ENCODE measurements at places on chromosomes 3 and 15. TPM values are rescaled to one million over a fixed set of nuclear protein-coding genes. Genes with fewer than 3 reads are reported as not detected.

ATP13A5 gene
- total RNA-seq = not detected

FBXL2 gene
- 2.7 TPM for total RNA-seq

OR4M2 gene
- not detected for total RNA-seq

TEX55 gene
- total RNA-seq = not detected

RHOV gene
- not detected for total RNA-seq

DNA sequence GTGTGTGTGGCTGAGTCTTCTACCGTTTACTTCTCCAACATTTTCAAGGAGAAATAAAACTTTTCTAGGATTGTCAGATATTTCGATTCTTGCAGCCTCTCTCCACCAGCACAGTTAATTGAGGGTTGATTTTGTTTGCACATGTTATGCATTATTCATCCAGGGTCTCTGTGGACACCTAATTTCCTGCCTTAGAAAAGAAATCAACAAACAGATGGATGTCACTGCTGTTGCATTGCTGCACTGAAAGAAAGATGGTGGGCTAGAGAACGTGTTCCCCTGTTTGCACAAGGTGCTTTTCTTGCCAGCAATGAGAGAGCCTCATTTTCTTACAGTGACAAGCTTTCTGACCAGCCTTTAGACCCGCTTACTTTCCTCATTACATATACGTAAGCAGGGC is 150.0 kb downstream of the CLSTN2 start:
- DNase-seq = no peak

- no peak for DNase-seq
These were observed 98.8 kb downstream of the XXYLT1 start for GRCh38 chr3:195172039-195172684.

- no peak for DNase-seq
These were observed 340.4 kb upstream of the KCNMB2 start for GRCh38 chr3:178195824-178196223.

- no peak for DNase-seq
These were observed 431.9 kb upstream of the FRG2C start for GRCh38 chr3:75232216-75232615.

DNA sequence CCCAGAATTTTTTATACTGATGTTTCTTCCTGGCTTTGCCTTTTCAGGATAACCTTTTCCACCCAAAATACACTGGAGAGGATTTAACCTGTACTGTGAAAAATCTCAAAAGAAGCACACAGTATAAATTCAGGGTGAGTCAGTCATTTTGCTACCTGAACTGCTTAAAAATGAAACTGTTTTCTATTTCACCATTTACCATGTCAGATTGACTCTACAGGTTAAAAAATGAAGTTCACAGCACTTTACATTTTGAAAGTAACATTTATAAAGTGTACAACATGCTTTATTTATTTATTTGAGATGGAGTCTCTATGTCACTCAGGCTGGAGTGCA is 115.2 kb downstream of the GHSR start:
- DNase-seq = no peak

GRCh38 chr3:51796854-51797253 is 17.8 kb upstream of the IQCF6 start:
- no peak for DNase-seq

DNA sequence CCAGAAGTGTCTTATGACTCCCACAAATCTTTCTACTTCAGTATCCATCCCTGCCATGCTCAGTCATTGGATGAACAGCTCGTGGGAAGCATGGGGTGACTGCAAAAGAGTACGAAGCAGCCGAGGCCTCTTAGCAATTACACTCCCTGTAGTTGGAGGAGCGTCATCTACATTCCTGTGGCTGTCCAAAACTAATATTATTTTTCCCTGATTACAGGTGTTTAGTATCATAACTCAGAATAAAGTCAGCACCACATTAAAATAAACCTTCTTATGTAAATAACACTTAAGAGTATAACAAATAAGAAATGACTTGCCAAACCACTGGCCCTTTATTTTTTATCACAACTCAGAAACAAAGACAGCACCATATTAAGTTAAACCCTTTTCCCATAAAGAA is 141.5 kb downstream of the PLOD2 start:
- no peak for DNase-seq

DNA sequence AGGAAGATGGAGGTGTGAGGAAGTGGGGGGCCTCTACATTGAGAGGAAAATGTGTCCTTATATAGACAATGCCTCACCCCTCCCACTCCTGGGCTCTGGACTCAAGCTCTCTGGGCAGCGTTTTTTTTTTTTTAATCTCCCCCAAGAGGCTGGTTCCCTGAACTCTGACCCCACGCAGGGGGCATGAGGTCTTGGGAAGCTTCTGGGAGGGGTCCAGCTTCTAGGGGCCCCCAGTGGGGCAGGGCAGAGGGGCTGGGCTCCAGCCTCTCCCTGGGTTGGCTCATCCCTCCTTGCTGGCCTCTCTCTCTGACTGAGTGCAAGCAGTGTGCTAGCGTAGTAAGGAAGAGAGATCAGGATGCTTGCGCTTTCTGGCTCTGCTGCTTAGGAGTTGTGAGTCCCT is 101.4 kb upstream of the HACD2 start:
- no peak for DNase-seq

DNA sequence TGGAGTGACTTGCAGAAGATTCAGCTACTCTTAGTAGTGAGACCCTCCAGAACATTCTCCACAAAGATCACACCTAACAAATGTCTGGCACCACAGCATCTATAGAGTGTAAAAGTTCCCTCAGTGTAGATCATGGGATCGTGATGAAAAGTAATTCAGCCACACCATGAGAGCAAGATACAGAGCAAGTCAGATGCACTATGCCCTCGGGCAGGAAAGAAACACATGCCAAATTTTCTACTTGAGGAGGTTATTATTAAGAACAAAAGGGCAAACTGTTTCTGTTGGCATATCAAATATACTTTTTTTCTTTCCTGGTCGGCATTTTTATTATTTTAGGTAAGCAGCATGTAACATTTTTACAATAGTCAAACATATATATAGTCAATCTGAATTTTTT is 44.8 kb upstream of the SNTN start:
- no peak for DNase-seq

DNA sequence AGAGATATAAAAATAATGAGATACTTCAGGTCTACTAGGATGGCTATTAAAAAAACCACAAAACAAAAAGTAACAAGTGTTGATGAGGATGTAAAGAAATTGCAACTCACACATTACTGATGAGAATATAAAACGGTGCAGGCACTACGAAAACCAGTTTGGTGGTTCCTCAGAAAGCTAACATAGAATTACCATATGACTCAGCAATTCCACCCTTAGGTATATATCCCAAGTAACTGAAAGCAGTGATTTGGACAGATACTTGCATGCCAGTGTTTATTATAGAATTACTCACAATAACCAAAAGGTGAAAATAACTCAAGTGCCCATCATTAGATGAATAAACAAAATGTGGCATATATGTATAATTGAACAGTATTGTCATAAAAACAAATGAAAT is 87.5 kb upstream of the MELTF start:
- DNase-seq = no peak

GRCh38 chr15:22228101-22228762 is 147.9 kb downstream of the OR4M2 start:
- no peak for DNase-seq

GRCh38 chr3:133230195-133230594 is 169.7 kb upstream of the BFSP2 start:
- peak; percentile 23 for DNase-seq

- no peak for DNase-seq
These were observed 39.4 kb downstream of the TNK2 start for GRCh38 chr3:195868866-195869412.

- no peak for DNase-seq
These were observed 47.5 kb downstream of the FEZF2 start for GRCh38 chr3:62325896-62326295.

Data from left cardiac atrium (tissue), 4 donors.